Activated CD8-positive, alpha-beta memory T cell treated with anti-CD3 and anti-CD28 coated beads for 24 hours (primary cell): ENCODE measurements at places on chromosomes 7 and 10.

DNA sequence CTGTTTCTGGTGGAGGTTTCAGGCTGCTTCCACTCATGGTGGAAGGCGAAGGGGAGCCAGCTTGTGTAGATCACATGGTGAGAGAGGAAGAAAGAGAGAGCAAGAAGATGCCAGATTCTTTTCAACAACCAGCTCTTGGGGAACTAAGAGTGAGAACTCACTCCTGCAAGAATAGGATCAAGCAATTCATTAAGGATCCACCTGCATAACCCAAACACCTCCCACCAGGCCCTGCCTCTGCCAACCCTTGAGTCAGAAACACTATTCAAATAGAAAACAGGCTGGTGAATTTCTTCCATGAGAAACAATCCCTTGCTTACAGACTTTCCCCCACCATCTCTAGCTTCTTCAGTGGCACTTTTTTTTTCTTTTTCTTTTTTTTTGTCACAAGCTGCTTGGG is 317.2 kb downstream of the GPR158 start:
- no peak for DNase-seq

DNA sequence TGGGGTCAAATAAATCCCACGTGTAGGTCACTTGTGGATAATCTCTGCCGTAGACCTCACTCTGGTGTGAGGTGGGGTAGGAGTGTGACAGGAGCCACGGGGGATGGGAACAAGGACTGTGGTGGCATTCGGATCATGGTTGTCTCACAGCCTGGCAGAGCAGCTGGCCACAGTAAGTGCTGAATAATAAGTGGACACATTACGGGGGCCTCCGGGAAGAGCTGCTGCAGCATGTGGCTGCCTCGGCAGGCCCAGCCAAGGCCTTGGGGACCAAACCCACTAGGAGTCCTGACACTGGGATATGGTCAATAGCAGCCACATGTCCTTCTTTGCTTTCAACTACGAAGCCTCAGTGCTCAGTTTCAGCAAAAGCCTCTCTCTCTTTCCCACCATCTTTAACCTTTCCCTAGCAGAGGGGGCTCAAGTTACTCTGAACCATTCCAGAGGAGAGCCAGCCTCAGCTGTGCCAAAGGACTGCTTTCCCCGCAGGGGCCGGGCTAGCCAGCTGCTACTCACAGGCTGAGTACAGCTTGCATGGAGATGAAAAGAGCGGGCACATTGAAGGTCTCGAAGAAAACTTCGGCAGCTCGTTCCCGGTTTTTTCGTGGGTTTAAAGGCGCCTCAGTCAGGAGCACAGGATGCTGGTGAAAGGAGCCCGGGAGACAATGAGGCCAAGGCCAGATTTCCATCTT is 17.3 kb downstream of the ACTR1A start:
- no peak for DNase-seq

GRCh38 chr7:18345641-18346234 is 149.8 kb upstream of the HDAC9 start:
- DNase-seq: peak; percentile 56

GRCh38 chr10:100043344-100043743 is 33.6 kb upstream of the DNMBP start:
- DNase-seq: no peak

GRCh38 chr7:41203542-41203941 is 499.3 kb downstream of the INHBA start:
- DNase-seq: no peak

DNA sequence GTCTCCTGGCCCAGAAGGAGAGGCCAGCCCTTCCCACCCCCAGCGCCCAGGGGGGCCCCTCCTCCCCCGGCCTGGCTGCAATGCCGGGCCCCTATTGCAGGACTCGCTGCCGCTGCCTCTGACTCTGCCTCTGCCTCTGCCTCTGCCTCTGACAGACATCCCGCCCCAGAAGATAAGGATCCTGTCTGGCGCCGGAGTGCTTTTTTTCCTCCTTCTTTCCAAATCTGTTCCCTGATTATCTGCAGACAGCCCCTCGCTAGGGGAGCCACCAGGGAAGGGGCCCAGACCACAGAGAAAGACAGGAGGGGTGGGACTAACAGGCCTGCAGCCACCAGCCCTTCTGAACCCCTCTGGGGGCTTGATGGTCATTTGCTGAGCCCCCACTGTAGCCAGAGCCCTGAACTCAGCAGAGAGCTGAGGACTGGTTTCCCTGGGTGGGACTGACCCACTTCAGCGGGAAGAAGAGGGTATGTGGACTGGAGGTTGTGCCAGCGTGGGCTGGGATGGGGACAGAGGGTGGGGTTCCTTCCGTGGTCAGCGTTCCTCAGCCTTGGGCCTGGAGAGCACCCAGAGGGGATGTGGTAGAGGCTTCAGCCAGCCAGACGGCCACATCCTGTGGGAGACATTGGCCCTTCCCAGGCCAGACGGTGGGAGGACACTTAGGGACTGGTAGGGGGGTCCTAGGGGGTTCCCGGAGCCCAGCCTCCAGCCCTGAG is 22.8 kb downstream of the UNC5B start:
- DNase-seq: no peak

DNA sequence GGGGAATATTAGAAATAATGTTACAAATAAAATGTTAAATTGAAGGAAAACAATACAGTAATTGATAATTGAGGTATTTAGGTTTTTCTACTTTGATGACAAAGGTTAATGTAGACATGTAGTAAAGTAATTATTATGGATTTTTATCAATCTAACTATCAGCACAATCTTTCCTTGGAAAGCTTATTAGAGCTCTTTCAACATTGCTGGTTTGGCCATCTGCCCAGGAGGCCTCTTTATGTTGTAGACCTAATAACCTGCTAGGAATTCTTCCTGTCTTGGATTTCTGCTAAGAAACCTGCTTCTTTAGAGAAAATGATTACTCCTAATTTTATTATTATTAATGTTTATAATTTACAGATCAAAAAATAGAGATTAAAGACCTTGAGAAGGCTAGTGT is 78.9 kb downstream of the CHRM2 start:
- DNase-seq: no peak

DNA sequence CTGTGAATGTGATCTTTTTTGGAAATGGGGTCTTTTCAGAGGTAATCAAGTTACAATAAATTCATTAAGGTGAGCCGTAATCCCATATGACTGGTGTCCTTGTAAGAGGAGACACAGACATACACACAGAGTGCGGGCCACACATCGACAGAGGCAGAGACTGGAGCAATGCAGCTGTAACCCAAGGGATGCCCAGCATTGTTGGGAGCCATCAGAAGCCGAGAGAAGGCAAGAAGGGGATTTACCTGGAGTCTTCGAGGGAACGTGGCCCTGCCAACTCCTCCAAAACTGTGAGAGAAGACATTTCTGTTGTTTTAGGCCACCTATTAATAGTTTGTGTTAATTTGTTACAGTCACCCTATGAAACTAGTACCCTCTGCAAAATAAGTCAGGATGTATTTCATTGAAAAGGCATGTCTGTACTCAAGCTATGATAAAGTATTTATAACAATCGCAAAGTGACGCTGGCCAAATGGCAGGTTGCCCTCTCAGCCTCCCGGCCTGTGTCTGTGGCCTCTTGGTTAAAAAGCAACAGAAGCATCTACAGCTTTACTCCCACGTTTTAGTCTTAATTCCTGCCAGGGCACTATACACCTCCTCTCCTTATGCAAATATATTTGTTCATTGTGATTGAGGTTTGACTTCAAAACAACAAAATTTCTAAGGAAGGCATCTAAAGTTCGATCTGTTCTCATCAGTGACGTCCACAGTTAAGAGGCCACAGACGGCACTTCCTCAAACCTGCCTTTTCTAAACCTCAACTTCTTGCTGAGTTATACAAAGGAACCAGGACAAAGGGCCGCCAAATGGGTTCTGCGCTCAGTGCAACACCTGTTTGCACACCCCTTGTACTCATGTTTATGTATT is 46.8 kb downstream of the HIPK2 start:
- DNase-seq: no peak

DNA sequence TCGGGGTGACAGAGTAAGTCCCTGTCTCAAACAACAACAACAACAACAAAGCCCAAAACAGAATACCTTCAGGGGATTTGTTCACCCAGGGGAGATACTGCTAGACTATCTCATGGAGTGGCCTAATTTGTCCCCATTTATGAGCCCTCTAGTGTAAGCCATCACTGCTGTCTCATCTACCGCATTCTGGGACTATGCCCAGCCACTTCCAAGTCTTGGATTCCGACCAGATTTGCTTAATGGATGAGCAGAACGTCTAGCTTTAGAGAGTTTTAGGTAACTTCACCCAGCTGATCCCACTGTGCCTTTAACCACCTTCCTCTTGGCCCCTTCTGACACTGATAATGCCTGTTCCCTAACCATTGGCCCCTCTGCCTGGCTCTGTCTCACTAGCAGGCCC is 47.1 kb downstream of the PAPSS2 start:
- no peak for DNase-seq

- no peak for DNase-seq
Measured at GRCh38 chr7:112882511-112882910, 92.3 kb upstream of the TMEM168 start.

DNA sequence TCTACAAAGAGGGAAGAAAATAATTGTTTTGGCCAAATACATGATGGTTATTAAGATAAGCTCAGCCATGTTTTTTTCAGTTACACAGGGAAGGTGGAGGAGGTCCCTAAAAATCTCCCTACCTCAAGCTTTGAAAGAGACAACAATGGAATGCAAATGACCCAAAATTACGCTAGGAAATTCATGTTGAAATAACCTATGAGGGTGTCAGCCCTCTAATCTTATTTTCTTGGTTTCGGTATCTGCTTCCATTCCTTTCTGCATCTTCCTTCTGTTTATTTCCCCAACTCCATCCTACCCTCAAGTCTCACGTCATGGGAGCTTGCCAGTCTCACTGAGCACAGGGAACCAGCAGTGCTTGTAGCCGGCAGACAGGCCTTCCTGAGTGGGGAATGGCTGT is 40.6 kb upstream of the SMNDC1 start:
- DNase-seq: no peak

GRCh38 chr7:47317487-47317886 is 264.4 kb downstream of the TNS3 start:
- DNase-seq: no peak
